Retina (tissue), 1 donor: ENCODE measurements at places on chromosomes 5 and 9.

- no peak for DNase-seq
These were observed 172.0 kb downstream of the GDNF start for GRCh38 chr5:37667846-37668245.

DNA sequence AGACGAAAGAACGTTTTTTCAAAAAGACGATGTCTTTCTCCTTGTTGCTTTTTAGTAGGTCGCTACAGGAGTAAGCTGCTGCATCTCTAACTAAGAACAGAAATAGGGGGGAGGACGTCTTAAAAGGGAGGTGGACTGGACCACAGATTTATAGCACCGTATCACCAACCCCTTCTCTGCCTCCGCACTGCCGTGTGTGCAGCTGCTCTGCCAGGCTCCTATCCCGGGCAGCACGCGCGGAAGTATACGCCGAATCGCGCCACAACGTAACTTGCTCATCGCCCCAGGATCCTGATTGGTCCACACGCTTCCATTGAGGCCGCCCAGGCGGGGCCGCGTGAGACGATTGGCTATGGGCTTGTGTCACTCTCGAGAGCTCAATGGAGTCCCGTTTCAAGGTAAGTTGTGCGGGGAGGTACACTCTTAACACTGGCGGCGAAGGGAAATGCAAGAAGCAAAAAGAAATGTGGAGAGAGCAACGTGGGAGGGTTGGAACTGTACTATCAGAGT is at the start of gene ELAVL2:
Gene ELAVL2, minus strand, starts transcription at position 121 of the 510 bp plus-strand sequence. CDS start 64,006 bp downstream, outside the sequence.
- peak; percentile 96 for DNase-seq

DNA sequence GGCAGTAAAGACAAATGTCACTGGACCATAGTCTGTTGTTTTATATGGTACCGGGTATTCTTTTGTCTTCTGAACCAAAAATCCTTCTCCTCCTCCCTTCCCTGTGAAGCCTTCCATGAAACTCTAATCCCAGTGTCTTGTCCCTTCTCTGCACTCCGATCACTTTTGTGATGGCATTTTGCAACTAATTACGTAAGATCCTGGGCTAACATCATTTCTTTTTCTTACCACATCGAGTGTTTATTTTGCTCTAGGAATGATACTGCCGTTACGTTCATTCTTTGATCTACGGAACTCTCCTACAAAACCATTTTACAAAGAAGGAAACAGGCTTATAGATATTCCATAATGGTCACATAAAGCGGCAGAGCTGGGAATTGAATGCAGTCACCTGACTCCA is 33.7 kb downstream of the SNX18 start:
- no peak for DNase-seq

GRCh38 chr9:98806394-98807035 is 955 bp upstream of the GALNT12 start:
- DNase-seq: no peak

DNA sequence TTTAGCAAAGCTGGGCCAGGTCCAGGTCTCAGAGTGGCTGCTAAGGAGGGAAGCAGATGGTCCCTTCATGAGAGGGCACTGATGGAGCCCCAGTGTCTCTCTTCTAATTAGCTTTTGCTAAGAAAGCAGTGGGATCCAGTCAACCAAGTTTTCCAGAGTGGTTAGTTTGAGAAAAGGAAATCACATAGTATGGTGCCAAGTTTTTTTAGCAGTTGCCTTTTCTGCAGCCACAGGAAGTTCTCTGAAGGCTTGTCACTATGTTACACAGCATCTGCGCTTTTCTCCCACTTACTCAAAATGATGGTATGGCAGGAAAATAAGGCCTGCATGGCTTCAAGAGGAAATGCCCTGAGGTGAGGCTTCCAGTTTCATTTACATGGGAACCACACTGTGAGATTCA is 331.5 kb upstream of the ZNF462 start:
- no peak for DNase-seq

GRCh38 chr5:96952118-96952750 is 16.4 kb downstream of the LNPEP start:
- DNase-seq: no peak

- DNase-seq: peak; percentile 62
These were observed 73.6 kb upstream of the RPS23 start for GRCh38 chr5:82351754-82352145.

GRCh38 chr9:110942522-110942921 is 95.7 kb downstream of the LPAR1 start:
- no peak for DNase-seq

GRCh38 chr9:104606152-104606551 is 725 bp upstream of the OR13C2 start:
- peak; percentile 72 for DNase-seq

GRCh38 chr9:86601697-86602096 is 247.5 kb upstream of the TUT7 start:
- no peak for DNase-seq

GRCh38 chr5:134122530-134122929 is 8.0 kb downstream of the TCF7 start:
- no peak for DNase-seq

DNA sequence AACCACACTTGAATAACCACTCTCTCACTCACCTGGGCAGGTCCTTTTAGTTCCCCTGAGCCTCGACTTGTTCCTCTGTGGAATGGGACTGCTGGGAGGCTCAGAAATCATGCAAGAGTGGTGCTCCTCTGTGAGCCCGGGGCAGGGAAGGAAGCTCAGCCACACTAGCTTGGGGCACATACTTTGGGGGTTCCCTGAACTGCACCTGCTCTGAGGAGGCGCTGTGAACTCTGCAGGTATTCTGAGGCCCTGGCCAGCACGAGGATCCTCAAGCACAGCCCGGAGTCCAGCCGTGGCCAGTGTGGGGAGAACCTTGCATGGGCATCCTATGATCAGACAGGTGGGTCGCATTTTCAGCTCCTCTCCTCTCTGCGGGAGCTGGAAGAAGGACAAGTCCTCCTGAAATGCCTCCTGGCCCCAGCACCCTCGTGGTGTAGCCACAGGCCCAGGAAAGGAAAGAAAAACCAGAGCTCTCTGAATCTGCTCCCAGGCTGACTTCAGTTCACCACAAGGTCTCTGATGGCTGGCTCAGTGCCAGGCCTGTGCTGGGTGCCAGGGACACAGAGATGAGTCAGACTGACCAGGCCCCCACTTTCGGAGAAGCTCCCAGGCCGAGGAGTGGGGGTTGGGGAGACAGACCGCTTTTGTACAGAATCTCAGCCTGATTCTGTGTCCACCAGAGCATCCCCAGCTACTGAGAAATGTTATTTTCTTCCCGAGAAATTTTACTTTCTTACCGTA is 11.9 kb downstream of the GLIPR2 start:
- no peak for DNase-seq

GRCh38 chr5:138458384-138458783 is 6.9 kb upstream of the EGR1 start:
- DNase-seq: no peak

DNA sequence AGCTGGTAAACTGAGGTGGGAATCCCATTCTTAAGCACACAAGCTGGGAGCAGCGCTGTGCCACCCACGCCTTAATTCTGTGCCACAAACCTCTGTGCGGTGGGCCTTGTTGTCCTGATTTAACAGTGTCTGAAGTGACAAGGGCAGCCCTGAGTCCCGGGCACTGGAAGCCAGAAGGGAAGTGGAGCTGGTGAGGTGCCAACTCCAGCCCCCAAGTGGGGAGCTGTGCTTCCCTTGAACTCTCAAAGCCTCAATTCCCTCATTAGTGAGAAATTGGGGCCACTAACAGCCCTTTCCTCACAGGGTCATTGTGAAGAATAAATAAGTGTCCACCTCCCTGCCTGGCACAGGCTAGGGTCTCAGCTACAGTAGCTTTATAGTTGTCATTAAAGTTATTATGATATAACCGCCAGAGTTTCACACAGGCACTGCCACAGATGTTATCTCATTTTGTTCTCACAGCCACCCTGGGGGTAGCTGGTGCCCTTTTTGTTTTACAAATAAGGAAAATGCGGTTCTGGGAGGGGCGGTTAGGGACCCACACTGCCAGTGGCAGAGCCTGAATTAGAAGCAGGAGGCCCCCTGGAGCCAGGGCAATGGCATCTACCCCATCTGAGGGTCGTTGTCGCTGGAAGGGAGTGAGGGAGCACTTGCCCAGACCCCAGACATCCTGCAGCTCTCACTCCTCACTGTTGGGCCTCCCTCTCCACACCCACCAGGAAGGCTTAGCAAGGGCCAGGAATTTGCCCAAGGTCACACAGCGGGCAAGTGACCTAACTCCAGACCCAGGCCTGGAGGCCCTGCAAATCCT is 2.1 kb upstream of the TLX3 start:
- DNase-seq: peak; percentile 64
